Mesenteric fat pad (tissue), 1 donor: ENCODE measurements at places on chromosomes 16 and 17. TPM values are rescaled to one million over a fixed set of nuclear protein-coding genes. Genes with fewer than 3 reads are reported as not detected.

DNA sequence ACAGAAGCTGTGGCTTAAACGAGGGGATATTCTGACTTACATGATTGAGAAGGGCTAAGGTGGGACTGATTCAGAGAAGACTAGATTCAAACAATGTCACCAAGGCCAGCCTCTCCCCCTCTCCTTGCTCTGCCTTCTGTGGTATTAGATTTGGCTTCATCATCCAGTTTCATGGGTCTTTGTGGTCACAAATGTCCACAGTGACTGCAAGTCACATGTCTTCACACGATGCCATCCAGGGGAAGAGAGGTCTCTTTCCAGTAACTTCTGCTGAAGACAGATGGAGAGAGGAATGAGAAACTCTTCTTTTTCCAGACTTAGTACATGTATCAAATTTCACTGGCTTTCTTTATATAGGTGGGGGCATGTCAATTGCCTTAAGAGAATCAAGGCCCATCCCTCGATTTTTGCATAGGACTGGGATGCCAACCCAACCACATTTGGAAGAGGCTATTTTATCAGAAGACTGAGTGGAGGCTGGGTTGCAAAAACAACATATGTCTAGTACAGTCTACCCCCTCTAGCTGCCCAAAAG is 57.3 kb upstream of the HNF1B start:
- DNase-seq, result no peak

GRCh38 chr17:15947271-15947670 is 2.3 kb downstream of the ADORA2B start:
- no peak for DNase-seq

- DNase-seq, result no peak
Measured at GRCh38 chr16:52497067-52497816, 49.7 kb downstream of the TOX3 start.

DNA sequence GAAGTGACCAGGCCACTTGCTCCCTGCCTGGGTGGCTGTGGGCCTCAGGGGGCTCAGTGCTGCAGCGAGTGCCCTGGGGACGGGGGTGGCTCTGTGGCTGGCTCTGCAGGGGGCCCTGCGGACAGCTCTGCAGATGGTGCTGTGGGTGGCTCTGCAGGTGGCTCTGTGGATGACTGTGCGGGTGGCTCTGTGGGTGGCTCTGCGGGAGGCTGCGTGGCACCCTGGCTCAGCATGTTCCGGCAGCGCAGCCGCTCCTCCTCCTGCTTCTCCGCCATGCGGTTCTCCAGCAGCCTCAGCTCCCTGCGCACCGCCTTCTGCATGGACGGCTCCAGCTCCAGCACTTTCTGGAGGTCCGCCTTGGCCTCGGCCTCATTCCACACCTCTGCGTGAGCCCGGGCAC is 9.5 kb downstream of the AIPL1 start:
- DNase-seq, result no peak

- DNase-seq, result no peak
Measured at GRCh38 chr17:76281573-76282371, 16.6 kb downstream of the UBALD2 start.

- DNase-seq, result peak; percentile 53
Measured at GRCh38 chr17:8856869-8857575, 10.5 kb downstream of the PIK3R6 start.

GRCh38 chr16:20774703-20775362 is 11.0 kb downstream of the ACSM3 start:
- DNase-seq, result no peak

GRCh38 chr16:50272111-50272571 is 5.8 kb downstream of the ADCY7 start:
- DNase-seq, result no peak

DNA sequence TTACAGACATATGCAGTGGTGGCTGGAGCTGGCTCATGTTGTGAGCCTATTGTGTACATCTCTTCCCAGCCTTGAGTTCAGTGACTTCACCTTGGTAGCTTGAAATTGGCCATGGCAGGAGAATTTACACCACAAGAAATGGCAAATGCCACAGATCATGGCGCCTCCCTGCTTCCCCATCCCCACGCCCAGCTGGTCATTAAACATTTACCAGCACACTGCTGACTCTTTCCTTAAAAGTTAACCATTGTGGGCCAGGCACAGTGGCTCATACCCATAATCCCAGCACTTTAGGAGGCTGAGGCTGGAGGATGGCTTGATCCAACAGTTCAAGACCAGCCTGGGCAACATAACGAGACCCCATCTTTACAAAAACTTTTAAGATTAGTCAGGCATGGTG is 22.6 kb upstream of the ITGB4 start:
- no peak for DNase-seq

DNA sequence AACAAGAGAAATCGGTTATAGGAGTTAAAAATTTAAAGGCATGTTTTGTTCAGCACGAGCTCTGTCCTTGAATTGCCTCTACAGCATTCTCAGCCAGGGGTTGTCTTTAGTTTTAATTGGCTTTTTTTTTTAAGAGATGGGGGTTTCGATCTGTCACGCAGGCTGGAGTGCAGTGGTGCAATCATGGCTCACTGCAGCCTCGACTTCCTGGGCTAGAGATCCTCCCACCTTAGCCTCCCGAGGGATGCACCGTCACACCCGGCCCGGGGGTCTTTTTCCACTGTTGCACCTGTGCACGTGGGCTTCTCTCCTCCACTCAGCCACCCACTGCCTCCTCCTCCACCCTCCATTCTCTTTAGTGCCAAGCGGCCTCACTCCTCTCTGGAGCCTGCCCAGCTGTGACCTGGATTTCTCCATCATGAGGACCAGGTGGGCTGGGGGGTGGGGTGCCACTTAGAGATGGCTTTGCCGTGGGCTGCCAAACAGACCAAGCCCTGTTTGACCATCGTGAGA is 106.8 kb upstream of the SEC14L1 start:
- no peak for DNase-seq

DNA sequence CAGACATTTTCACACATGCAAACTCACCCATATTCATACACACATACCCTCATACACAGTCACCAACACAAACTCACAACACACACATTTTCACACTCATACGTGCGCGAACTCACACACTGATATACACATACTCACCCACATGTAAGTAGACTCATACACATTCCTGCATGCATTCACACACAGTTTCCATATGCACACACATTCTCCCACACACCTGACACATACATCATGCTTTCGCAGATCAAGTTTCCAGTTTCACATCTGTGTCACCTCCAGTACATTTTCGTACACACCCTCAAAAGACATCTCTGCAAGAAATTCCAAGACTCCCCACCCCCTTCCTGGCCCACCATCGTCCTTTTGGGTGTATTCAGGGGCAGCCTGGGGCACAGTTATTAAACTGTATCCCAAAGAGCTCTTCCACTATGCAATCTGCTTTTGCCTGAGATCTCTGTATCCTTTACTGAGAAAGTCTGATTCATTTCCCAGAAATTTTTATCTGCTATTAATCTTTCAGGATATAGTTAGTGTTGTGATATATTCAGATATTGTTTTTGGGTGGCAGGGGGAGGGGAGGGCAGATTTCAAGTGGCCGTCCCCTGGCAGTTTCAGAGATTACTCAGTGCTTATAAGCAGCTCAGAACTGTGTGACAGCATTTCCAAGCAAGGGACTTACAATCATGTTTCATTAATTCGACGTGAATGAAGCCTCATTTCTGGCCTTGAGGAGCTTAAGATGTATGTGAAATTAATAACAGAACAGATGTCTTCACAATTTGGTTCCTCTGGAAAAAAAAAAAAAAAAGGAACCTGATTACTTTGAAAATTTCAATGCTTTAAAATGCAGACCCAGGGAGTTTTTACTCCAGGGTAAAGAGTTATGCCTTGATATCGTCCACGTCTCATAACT is 35.3 kb upstream of the MMP2 start:
- no peak for DNase-seq

DNA sequence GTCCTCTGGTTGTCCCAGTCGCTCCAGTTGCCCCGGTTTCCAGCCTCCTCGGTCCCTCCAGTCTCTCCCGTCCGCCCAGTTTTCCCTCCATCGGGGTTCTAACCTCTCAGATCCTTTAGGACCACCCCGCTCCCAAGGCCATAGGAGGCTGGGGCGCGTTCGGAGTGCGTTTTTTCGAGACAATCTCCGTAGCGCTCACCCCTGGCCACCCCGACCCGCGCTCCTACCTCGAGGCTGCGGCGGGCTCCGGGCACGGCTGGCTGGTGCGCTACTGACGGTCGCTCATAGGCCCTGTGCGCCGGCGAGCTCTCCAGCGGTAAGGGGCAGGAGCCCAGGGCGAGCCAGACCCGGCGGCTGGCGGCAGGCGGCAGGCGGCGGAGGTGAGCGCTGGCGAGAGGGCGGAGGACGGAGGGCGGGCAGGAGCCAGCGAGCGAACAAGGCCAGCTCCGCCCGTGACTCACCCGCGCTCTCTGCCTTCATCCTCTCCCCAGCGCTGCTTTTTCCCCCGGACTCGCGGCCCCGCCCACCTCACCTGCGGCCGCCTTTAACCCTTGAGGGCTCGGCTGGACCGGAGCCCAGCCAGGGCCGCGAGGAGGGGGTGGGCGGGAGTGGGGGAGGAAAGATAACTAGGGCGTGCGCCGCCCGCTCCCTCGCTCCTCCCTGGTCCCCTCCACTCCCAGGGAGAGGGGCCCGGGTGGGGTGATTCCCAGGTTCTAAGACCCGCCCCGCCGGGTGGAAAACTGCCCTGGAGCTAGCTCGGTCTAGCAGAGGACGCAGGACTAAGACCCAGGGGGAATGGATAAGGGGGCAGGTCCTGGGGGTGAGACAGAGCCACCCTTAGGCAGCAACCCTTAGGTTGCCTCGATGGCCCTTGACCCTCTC is at the start of gene SP6:
SP6 (minus strand) TSS at position 472 of the 882 bp plus-strand sequence. CDS start 2,734 bp downstream, outside the sequence.
- DNase-seq, result no peak

GRCh38 chr17:29124925-29125273 is 55.3 kb downstream of the MYO18A start:
- no peak for DNase-seq

- DNase-seq, result no peak
Measured at GRCh38 chr17:2683912-2684311, 27.7 kb downstream of the CLUH start.

DNA sequence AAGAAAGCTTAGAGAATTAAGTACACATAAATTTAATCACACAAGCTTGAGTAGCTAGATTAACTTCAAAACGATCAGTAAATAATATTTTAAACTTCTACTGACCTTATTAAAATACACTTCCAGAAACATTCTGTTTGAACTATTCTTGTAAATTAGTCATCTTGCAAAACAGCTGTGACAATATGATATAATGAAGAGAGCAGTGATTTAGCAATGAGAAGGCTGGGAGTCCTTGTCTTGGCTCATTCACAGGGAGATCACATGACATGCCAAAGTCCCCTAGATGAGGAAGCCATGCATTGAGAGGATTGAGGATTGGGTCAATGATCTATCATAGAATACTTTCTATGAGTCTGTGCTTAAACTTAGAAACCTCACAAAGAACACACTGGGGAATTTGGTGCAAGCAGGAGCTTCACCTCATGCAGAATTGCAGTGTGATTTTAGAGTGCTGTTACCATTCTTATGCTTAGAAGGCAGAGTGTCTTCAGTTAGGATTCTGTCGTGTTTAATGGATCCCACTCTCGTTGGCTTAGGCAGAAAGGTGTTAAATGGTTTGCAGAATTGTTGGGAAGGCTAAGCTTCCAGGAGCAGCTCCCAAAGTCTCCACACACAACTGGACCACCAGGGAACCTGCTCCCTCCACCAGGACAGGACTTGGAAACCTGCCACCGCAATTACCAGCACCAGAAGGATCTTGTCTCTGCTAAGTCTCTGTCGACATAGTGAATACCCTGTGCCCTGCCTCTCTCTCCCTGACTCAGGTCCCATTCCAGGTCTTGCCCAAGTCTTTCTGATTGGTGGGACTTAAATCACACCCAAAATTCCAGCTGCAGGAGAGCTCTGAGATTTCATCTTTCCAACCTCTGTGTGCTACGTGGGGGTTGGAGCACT is 87.1 kb downstream of the USP22 start:
- DNase-seq, result no peak

DNA sequence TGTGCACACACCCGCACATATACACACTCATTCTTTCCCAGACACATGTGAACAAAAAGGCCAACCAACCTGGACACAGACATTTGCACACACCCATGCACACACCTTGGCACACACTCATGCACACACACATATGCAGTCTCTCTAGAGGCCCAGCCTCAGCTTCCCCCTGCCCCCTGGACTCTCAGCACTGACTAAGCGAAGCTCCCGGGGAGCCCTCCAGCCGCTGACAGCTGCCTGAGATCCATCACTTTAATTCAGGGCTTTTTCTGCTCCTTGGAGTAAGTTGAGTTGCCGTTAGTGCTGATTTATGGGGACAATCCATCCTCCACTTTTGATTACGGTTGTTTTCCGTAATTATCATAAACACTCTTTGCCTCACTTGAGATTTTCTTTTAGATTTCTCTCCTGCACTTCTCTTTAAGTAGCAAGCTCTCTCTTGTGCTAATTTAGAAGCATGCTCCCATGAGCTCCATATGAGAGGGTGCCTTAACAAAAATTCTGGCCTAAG is 158.6 kb upstream of the CDC42EP4 start:
- DNase-seq, result no peak

DNA sequence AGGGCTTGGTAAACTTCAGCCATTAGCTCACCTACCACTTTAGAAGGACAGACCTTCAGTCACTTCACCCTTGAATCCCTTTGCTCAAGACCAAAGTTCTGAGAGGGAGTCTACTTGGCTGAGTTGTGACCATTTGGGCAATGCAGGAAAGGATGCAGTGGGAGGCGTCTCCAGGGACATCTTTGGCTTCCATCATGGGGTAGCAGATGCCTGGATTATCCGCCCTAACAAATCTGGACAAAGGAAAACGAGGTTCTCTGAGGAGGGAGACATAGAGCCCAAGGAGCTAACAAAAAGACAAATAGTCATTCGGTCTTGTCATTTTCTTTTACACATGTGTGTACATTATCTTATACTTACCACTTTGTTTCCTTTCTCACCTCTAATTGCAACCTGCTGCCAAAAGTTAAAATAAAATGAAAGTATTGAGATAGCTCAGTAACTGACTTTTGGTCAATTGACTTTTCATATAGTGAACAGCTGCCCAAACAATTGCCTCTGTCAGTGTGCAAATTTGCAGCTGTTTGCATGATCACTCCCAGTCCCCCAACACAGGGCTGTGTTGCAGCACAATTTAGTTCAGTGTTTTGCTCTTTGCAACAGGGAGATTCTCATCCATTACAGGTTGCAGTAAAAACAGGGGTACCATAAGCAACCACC is 108.9 kb upstream of the EEF2KMT start:
- peak; percentile 18 for DNase-seq

ZNF205 gene
- total RNA-seq, result 6.1 TPM

MYBBP1A gene
- 54.0 TPM for total RNA-seq

CA5A gene
- not detected for total RNA-seq

FOXL1 gene
- total RNA-seq, result 0.26 TPM

ATP2A3 gene
- 9.7 TPM for total RNA-seq

TCAP gene
- 0.64 TPM for total RNA-seq

CMTM2 gene
- total RNA-seq, result 1.00 TPM

MT3 gene
- total RNA-seq, result not detected

SLC5A10 gene
- not detected for total RNA-seq

CCL16 gene
- total RNA-seq, result not detected

CES5A gene
- not detected for total RNA-seq

SNX20 gene
- total RNA-seq, result 3.6 TPM

GP1BA gene
- total RNA-seq, result not detected
